Stimulated activated CD8-positive, alpha-beta memory T cell treated with anti-CD3 and anti-CD28 coated beads, Interleukin-4, amount 100 ng/mL, for 1 hour (primary cell): ENCODE measurements at places on chromosomes 2 and 18.

DNA sequence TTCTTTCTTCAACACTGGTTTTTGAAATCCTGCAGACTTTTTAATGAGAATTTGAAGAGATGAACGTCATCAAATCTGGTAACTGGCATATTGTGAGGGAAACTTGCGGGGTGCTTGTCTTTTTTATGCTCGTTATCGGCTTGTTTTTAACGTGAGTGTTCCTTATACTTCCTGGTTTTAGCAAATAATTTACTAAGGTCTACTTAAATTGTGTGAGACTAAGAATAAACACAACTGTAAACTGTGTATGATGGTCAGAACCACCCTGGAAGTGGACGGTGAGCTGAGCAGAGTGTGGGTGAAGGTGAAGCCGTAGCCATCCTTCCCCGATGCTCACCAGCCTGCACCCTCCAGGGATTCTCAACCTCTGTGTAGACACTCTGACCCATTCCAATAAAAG is 82.3 kb upstream of the CDC42EP3 start:
- no peak for DNase-seq

- DNase-seq = no peak
Observed at GRCh38 chr2:43198263-43198662, 28.1 kb downstream of the ZFP36L2 start.

DNA sequence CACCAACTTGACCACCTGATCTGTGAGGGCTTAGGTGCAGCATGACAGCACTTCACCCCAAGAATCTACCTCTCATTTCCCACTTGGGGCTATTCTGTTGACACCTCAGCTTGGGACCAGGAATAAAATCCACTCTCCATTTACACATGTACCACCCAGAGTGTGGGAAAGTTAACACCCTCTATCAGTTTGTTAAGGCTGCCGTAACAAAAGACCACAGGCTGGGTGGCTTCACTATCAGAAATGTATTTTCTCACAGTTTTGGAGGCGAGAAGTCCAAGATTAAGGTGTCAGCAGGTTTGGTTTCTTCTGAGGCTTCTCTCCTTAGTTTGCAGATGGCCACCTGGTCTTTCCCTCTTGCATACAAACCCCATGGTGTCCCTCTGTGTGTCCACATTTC is 277.7 kb upstream of the ERBB4 start:
- DNase-seq = no peak

GRCh38 chr2:44480068-44480467 is 118.3 kb downstream of the CAMKMT start:
- no peak for DNase-seq

- no peak for DNase-seq
Observed at GRCh38 chr2:164028814-164029534, 293.2 kb upstream of the FIGN start.

DNA sequence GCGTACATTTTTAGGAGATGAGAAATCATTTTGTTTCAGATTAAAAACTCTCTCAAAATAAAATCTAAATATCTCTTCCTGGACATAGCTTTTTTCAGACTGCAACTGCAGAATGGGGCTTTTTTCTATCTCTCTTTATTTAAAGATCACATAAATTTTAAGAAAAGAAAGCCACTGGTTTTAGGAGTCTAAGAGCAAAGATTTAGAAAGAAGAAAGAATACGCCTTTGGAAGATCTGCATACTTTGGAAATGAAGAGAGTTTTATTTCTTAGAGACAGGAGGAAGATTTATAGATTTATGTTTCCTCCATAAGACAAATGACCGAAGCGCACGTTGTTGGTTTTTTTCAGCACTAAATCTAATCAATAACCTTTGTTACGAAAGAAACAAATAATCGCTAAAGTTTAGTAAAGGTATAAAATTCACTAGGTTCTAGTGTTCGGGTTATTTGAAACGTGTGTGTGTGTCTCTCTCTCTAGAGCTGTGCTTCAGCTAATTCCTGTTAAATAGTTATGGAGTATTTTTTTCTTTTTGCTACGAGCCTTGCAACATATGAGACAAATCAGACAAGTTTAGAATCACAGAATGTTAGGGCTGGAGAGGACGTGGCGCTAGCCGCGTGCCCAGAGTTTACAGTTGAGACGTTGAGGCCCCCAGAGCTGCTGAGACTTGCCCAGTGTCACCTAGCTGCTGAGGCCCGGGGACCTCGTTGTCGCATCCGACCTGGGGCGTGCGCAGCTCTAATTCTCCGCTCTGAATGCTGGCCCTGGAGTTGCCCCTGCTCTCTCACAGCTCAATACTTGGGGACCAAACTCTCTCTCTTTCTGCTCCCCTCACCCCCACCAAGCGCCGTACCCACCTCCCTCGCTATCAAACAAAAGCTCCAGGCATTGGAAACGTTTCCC is 69.9 kb downstream of the CTAGE1 start:
- DNase-seq = no peak
